ENCODE measurements at places on chromosomes 6 and 20. TPM values are rescaled to one million over a fixed set of nuclear protein-coding genes. Genes with fewer than 3 reads are reported as not detected.

DNA sequence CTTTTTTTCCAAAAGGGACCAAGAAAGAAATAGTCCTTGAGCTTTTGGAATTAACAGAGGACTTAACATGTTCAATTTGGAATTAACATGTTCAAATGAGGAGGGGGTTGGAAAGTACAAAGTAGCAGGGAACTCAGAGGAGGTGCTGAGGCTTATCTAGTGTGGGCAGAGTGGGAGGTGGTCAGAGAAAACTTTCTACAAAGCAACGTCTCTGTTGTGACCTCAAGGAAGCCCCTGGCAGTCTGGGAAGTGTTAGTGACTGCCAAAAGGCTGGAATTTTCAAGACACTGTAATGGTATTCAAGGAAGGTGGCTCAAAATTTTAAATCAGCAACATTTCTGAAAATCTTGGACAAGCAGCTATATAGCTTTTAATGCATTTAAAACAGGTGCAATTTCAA lies 7.3 kb downstream of the ECI2 start:
- H3K27me3 ChIP-seq = no peaks in the 10 kb centered on the region
- H3K27ac ChIP-seq = no peak overlapping the region
- no peak overlapping the region for H3K4me3 ChIP-seq
- no peak for DNase-seq

Gene SYNGAP1
- total RNA-seq = 30.5 TPM

DNA sequence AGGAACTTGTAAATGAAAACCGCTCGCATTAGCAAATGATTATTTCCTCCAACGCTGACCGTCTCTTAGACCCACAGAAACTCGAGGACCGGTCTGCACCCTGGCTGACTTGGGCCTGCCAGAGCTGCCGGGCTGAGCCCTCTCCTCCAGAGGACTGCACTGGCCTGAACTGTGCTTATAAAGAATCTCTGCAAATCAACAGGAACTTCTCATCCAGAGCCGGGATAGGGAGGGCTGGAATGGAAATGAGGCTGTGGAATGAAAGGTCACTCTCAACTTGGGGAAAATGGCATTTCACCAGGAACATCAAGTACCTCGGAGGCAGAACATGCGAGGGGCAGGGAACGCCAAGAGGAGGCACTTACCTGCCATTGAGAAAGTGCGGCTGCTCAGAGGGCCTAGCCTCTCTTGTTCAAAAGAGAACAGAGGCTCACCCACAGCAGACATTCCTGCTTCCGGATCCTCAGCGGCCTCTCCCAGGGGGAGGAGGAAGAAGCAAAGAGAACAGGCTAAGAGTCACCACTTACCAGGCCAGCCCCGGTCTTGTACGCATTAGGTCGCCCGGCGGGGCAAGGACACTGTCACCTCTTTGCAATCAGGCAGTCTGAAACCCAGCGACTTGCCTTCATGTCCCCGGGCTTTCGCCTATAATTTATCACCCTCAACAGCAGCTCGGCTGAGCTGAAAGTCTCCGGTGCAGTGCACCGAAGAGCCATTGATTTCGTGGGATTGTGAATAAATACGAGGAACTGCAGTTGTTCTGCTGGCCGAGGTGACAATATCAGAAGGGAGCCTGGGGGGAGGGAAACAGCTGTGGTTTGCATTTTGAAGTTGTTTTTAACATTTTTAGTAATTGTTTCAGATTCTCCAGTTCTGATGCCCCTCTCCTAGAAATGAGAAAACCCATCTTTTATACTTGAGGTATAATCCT lies 37.6 kb downstream of the ZMYND8 start:
- peak; percentile 84 for DNase-seq
- H3K27me3 ChIP-seq = no peaks in the 10 kb centered on the region
- H3K4me3 ChIP-seq = peak overlapping the region; percentile 9
- no peaks in the 10 kb centered on the region for H3K36me3 ChIP-seq
- H3K27ac ChIP-seq = peak overlapping the region; percentile 85
- peaks cover 32% of the 10 kb centered on the region for H3K4me1 ChIP-seq

DNA sequence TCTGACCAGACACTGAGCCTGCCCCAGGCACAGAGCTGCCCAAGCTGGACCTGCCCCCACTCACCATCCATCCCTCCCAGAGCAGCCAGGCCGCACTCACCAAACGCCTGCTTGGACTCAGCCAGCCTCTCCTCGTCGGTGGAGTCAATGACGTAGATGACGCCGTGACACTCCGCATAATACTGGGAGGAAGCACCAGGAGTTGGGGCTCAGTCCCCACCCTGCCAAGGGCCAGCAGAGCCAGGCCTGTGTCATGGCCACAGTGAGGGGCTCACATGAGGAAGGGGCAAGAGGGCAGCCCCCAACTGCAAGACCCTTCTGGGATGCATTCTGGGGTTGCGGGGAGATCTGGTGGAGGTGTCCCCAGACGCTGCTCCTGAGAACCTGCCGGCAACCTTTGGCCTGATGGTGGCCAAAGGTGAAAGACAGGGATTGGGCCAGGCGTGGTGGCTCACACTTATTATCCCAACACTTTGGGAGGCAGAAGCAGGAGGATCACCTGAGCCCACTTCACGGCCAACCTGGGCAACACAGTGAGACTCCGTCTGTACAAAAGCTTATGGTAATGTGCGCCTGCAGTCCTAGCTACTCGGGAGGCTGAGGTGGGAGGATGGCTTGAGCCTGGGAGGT lies 5.6 kb downstream of the ARFRP1 start:
- H3K27ac ChIP-seq = peak overlapping the region; percentile 71
- H3K36me3 ChIP-seq = peaks cover 87% of the 10 kb centered on the region
- peak; percentile 56 for DNase-seq
- H3K4me1 ChIP-seq = peaks cover 85% of the 10 kb centered on the region
- no peak overlapping the region for H3K4me3 ChIP-seq

Measured in spleen (tissue), 13 donors.